Choroid plexus epithelial cell (primary cell): ENCODE measurements at places on chromosomes 2 and 18.

DNA sequence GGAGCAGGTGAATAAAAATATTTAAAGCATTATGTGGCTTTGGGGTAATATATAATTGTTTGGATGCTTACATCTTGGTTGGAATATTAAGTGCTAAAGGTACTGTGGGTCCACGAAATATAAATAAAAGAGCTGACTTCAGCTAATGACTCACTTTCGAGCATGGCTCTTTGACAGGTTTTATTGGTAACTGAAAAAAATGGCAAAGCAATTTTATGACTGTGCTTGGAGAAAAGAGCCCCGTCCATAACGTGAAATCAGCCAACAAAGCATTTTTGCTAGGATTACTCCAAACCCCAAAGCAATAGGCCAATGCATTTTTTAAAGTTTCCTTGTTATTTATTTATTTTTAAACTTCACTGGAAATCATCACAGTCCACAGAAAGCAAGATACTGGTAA, 397.2 kb upstream of the CDH19 start:
- no peak for DNase-seq

DNA sequence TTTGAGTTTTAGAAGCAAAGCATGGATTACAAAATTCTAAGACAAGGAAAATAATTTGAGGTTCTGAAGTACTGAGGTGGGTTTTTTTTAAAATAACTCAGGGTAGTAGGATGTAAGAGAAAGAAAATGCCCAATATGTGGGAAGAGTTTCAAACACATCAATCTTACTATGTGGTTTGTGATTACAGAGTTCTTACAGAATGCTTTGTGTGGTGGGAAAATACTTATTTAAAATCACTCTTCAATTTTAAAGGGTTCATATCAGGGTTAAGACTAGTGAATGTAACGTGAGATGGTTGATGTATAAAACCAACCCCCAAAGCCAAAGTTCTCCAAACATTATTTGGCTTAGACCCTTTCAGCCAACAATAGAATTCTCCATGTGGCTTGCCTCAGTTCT, 173.5 kb downstream of the UBE2E3 start:
- DNase-seq = no peak

DNA sequence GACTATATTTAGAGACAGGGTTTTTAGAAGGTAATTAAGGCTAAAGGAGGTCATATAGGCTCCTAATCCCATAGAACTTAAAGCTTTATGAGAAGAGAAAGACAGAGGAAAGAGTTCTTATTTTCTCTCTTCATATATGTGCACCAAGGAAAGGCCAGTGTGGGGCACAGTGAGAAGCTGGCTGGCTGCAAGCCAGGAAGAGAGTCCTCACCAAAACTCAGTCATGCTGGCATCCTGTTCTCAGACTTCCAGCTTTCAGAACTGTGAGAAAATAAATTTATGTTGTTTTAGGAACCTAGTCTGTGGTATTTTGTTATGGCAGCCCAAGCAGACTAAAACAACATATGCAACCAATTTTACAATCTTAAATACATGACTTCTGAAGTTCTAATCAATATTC, 31.5 kb upstream of the ATIC start:
- DNase-seq = peak; percentile 21

- DNase-seq = peak; percentile 38
These were observed 5.4 kb upstream of the SATB2 start for GRCh38 chr2:199462956-199463692.

- no peak for DNase-seq
These were observed 5.8 kb downstream of the ASIC4 start for GRCh38 chr2:219520079-219520478.

DNA sequence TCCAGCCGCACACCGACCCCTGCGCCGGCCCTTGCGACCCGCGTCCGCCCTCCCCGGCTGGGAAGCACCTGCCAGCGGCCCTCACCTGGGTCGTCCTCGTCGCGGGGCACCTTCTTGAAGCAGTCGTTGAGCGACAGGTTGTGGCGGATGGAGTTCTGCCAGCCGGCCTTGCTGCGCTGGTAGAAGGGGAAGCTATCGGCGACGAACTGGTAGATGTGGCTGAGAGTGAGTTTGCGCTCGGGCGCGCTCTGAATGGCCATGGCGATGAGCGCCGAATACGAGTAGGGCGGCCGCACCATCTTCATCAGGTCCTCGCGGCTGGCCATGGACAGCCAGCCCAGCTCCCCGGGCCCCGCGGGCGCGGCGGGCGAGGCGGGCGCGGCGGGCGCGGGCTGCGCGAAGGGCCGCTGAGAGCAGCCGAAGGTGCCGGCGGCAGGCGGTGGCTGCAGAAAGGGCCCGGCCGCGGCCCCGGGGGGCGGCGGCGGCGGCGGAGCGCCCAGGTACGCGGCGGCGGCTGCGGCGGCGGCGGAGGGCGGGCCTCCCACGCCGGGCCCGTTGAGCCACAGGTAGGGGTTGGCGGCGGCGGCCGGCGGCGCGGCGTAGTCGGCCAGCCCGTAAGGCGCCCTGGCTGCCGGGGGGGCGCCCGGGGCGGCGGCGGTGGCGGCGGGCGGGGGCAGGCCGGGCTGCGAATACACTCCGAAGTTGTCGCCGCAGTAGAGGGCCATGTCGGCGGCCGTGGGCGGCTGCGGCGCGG, 505 bp downstream of the FOXI3 start:
- peak; percentile 3 for DNase-seq

DNA sequence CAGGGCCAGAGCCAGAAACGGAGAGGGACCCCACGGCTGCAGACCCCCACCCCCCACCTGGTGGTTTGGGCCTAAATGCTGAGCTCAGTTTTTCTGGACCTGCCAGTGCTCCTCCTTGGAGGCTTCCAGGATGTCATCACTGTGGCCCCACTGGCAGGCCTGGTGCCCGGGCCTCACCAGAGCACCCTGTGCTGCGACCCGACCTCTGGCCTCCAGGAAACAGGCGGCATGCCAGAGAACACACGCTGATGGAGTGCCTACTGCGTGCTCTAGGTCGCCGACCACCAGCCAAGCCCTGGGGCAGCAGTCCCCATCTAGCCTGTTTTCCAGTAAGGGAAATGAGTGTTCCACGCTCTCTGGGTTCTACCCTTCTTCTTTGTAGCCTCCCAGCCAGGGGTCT, 33.8 kb downstream of the HS6ST1 start:
- no peak for DNase-seq

- no peak for DNase-seq
These were observed 1.0 kb downstream of the DARS1 start for GRCh38 chr2:135984199-135985017.

GRCh38 chr2:179253226-179253625, 11.4 kb downstream of the SESTD1 start:
- no peak for DNase-seq

DNA sequence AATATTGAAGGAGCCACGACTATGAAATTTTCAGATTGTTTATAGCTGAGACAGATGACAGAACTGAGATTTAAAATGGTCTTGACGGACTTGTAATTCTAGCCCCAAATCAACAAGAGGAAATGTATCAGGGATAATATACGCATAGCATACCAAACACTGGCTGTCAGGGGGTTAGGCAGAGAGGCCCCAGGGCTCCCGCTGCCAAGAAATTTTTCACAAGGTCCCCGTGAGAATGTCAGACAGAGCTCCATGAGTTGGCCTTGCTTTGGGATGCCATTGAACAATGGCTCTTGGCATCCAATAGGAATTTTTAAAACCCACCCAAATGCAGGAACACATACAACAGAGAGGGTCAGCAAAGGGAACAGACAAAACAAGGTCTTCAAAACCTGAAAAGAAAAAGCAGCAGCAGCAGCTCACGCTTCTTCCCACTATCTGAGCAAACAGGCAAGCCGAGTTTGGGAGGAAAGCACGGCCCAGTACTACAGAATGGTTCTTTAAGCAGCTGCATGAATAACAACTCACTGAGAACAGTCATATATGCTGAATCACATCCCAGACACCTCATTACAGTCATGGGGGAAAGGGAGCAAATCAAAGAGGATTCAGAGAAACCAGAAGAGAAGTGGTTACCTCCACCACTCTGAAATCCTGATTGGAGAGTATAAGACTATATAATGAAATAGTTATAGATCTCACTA, 445.6 kb downstream of the RND3 start:
- DNase-seq = no peak

- DNase-seq = no peak
These were observed 115.3 kb downstream of the BCL2L11 start for GRCh38 chr2:111236025-111236424.

DNA sequence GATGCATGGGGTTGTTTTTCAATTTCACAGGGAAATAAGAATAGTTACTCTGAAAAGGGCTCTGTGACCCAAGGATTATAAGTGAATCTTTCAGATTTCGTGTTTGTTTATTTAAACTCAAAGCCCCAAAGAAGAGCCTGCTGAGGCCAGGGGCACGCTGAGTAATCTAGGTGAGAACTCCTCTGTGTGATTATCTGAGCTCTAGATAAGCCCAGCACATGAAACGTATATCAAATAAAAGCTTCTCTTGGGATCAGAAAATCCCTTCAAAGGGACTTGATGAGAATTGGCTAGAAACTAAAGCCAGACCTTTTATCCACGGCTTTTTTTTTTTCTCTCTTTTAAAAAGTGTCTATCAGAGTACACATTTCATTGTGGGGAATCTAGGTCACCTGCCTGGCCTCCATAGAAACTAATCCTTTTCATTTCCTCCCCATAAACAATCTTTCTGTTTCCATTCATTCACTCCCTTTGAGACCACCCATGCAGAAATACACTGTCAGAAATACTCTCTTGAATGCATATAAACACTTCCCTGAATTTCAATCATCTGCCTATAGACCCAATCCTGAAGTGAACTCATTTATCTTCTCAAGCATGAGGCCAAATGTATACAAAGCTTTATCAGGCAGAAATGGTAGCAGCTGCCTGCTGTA, 137.4 kb downstream of the RIT2 start:
- no peak for DNase-seq

GRCh38 chr18:8667846-8668245, 37.5 kb upstream of the MTCL1 start:
- DNase-seq = peak; percentile 65

DNA sequence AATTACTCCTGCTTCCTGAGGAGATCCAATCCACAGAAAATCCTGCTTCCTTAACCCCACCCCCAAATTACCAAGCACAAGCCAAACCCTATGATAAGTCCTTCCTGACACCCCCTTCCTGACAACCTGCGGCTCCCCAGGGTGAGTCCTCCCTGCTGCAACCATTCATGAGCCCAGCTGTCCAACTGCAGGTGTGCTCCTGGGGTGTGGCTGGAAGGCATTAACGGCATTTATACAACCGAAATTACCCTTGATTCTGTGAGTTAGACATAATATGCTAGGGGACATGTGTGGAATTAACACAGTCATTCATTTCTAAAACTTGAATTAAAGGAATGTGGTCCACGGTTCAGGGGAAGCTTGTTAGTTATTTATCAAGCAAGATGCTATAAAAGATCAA, 119.0 kb upstream of the ALKAL2 start:
- DNase-seq = no peak

GRCh38 chr2:26590508-26590907, 50.7 kb downstream of the CIB4 start:
- no peak for DNase-seq

DNA sequence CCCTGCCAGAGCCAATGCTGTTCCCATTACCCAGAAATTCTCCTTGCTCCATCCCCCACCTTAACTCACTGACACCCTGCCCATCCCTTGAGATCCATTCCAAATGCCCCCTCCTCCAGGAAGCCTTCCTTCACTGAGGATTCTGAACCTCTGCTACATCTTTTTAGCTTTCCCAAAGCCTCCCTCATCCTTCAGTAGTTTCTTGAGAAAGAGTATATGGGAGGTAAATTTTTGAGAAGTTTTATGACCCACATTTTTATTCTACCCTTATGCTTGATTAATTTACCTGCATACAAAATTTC, 93.1 kb downstream of the INHBB start:
- DNase-seq = no peak

DNA sequence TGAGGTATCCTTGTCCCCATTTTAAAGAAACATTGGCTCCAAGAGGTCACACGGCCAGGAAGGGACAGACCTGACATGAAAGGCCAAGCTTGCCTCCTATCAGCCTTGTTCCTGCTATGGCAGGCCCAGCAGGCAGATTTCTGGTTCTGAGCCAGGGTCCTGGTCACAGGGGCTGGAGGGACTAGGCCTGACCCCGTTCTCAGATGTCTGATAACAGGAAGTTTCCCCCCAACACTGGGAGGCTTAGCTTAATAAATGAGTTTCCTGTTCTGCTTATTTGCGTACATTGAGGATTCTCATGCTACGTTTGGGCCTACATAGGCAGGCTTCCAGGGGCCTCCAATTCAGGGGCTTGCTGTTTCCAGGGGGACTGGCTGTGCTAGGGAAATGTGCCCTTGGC, 107.8 kb upstream of the LTBP1 start:
- DNase-seq = no peak

DNA sequence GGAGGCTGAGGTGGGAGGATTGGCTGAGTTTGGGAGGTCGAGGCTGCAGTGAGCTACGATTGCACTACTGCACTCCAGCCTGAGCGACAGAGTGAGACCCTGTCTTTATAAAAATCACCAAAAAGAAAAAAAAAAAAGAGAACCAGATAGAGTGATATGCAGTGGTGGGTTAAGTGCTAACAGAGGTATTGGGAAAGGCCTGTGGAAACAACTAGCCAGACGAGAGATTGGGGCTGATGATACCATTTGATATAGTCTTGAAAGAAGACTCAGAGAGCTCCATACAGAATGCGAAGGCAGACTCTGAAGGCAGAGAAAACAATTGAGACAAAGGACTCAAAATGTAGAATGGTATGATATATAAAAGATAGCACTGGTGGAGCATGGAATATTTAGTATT, 134.1 kb downstream of the CDC42EP3 start:
- no peak for DNase-seq

GRCh38 chr2:73252238-73253027, 18.3 kb downstream of the CCT7 start:
- DNase-seq = no peak

DNA sequence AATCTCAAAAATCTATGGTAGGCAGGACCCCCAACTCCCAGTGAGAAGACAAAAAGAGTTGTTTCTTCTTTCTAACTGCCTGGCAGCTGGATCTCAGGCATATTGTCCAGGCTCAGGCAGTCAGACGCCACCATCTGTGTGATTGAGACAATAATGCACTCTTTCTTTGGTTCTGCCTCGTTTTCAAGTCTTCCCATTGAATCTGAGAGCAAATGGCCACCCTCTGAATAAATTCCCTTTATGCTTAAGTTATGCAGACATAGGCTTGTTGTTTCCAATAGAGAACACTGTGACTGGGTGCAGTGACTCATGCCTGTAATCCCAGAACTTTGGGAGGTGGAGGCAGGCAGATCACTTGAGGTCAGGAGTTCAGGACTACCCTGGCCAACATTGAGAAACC, 15.3 kb upstream of the CD207 start:
- DNase-seq = no peak
